ENCODE measurements at places on chromosomes 6 and 20.

GRCh38 chr20:31548820-31549512, 34.7 kb downstream of the HM13 start:
- DNase-seq = no peak

- DNase-seq = no peak
Measured at GRCh38 chr20:23270382-23270911, 80.1 kb upstream of the NXT1 start.

- no peak for DNase-seq
Measured at GRCh38 chr6:43129434-43130194, 41.5 kb upstream of the SRF start.

GRCh38 chr6:119148098-119148824, 69.8 kb upstream of the FAM184A start:
- DNase-seq = no peak

GRCh38 chr6:71392276-71392675, 103.7 kb downstream of the OGFRL1 start:
- DNase-seq = no peak

GRCh38 chr6:155449450-155450239, 6.0 kb downstream of the NOX3 start:
- DNase-seq = no peak

DNA sequence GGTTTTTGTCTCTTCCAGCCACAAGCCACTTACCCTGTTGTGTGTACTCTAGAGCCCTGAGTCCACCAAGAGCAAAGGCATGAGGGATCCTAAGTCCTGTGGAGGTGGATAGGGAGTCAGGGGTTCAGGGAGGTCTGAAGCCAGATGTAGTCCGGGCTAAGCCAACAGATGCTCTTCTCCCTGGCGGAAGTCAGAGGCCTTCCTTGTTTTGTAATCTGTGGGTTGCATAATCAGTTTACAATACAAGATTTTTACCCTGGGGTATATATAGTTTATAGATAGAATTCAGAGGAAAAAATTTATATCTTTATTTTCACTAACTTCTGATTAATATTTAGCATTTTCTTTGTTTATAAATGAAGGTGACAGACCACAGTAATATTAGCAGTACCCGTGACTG, 9.2 kb downstream of the LAMP5 start:
- no peak for DNase-seq

DNA sequence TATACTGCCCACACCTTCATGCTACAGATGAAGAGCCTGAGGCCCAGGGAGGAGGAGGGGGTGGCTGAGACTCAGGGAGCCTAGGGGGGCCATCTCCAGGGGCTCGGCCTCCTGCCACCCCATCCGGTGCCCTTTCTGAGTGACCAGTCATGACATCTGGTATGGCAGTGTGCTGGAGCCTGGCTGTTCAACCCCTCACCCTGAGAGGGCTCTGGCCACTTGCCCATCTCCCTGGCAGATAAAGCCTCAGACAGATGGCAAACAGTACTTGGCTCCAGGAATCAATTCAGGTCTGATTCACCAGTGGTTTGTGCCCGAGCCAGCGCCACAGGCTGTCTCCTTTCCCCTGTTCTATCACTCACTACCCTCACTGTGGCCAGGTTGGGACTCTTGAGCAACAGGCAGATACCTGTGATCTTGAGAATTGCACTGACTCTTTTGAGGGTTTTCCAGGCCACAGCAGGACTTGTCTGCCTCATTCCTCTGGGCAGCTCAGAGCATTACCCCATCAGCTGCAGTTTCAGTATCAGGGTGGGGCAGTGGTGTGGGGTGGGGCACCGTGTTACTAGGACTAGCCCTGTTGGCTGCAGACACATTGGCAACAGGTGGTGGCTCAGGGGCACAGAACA, 22.8 kb downstream of the SRSF3 start:
- no peak for DNase-seq

DNA sequence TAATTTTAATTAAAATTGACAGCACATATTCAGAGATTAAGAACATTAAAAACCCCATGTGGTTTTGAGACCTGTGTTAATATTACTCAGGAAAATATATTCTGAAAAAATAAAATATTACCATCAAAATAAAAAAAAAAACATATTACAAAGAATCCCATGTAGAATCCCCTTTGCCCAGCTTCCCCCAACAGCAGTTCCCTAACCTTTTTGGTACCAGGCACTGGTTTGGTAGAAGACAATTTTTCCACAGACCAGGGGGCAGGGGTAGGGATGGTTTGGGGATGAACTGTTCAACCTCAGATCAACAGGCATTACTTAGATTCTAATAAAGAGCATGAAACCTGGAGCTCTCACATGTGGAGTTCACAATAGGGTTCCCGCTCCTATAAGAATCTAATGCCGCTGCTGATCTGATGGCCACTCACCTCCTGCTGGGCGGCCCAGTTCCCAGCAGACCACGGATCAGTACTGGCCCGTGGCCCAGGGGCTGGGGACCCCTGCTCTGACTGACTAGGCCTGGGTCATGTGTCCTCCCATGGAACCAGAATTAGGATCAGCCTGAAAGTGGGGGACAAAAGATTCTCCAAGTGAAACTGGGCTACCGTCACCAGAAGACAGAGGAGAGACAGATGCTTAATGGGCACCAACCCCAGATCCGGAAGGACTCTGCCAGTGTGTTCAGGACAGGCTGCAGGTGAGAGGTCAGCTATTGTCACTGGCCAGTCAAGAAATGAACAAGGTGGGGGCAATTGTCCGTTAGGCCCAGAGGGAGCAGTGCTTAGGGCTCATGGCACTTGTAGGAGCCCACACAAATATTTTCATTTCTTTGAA, 235.5 kb downstream of the PREX1 start:
- no peak for DNase-seq

GRCh38 chr20:417801-418342, 9.8 kb downstream of the RBCK1 start:
- no peak for DNase-seq

GRCh38 chr6:134875367-134875766, 74.5 kb downstream of the ALDH8A1 start:
- DNase-seq = no peak

- no peak for DNase-seq
Measured at GRCh38 chr6:93219447-93219846, 199.9 kb downstream of the EPHA7 start.

GRCh38 chr20:1876975-1877608, 18.1 kb upstream of the SIRPA start:
- DNase-seq = no peak

- no peak for DNase-seq
Measured at GRCh38 chr6:14000901-14001300, 76.1 kb downstream of the RNF182 start.

GRCh38 chr6:134414793-134415192, 96.9 kb upstream of the SGK1 start:
- no peak for DNase-seq

GRCh38 chr6:16244446-16244845, 6.1 kb downstream of the GMPR start:
- no peak for DNase-seq

DNA sequence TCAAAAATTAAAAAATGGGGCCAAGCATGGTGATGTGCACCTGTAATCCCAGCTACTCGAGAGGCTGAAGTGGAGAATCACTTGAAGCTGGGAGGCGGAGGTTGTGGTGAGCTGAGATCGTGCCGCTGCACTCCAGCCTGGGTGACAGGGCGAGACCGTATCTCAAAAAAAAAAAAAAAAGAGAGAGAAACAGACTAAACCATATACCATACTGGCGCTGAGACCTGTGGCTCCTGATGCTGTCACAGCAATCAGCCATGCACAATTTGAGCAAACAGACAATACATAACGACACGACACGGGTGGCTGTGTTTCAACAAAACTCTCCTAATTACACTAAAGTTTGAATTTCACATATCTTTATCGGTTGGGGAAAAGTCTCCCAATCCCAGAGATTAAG, 14.9 kb upstream of the CBFA2T2 start:
- DNase-seq = no peak

DNA sequence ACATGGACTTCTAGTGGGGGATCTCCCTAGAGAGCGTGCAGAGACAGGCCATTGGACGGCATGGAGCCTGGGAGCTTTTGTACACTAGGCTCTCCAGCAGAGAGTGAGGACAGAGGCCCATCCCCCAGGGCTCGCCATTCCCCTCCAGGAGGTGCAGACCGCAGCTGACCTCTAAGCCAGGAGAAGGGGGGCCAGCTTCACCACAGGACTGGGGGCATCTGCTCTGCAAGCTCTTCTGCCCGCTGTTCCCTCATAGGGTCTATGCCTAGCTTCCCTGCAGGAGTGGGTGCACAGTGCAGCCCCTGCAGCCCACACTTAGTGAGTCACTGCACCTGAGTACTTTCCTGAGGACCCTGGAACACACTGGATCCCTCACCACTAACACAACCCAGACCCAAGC, 94.4 kb downstream of the FHL5 start:
- no peak for DNase-seq

- DNase-seq = no peak
Measured at GRCh38 chr20:1265226-1265915, 723 bp upstream of the SNPH start.

DNA sequence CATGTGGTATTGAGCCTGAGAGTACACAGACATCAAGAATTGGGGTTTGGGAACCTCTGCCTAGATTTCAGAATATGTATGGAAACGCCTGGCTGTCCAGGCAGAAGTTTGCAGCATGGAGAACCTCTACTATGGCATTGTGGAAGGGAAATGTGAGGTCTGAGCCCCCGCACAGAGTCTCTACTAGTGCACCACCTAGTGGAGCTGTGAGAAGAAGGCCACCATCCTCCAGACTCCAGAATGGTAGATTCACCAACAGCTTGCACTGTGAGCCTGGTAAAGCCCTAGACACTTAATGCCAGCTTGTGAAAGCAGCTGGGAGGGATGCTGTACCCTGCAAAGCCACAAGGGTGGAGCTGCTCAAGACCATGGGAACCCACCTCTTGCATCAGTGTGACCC, 658.2 kb downstream of the HACE1 start:
- no peak for DNase-seq

GRCh38 chr6:107712237-107712664, 111.9 kb downstream of the SCML4 start:
- no peak for DNase-seq

DNA sequence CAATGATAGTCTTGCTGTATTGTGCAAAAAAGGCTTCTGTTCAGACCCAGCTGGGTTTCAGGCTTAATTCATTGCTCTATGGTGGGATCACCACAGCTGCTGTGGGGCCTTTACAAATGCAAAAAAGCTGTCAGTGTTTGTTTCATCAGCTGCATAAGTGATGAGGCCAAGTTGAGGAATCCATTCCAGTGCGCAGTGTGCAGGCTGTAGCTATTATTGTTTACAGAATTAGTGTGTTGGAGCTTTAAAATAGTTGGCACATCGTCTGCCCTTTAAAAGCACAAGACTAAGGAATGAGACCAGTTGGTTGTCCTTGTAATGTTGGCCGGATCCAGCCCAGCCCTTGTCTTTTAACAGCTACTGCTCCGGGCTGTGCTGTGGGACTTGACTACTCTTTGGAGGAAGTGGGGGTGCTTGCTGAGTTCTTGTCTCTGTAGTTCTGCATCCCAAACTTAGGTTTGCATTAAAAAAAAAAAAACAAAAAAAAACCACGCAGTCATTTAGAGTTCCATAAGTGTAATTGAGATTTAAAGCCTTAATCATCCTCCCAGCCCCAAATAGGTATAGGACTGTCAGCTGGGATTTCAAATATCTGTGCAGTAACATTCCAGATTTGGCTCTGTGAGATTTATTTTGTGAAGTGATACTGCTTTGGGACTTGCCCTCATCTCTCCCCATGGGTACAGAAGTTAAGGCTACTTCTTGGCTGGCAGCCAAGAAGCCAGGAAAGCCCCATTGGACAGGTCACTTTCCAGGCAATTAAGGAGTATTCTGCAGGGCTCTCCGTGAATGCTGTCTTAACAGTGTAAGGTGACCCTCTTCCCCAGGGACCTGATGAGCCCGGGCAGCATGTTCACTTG, 19.3 kb downstream of the JARID2 start:
- no peak for DNase-seq

- DNase-seq = no peak
Measured at GRCh38 chr20:10487142-10488136, 52.3 kb downstream of the SLX4IP start.

GRCh38 chr6:3140201-3140600, 17.1 kb downstream of the TUBB2A start:
- no peak for DNase-seq

DNA sequence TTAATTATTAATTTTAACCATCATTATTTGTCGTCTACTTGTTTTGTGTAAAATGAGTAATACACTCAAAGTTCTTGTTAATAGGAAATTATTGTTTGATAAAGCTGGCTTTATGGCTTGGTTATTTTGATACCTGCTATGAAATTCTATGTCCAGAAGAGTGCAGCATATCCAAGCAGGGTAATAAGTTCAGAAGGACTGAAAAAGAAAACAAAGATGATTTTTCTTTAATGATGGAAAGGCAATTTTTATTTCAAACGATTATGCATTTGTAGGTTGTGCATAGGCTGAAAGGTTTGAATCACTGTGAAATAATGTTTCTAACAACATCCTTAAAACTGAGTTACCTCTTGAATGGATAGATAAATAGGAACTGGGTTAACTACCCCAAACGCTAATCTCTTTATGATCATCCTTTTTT, 1.4 kb upstream of the MAN1A1 start:
- DNase-seq = no peak

DNA sequence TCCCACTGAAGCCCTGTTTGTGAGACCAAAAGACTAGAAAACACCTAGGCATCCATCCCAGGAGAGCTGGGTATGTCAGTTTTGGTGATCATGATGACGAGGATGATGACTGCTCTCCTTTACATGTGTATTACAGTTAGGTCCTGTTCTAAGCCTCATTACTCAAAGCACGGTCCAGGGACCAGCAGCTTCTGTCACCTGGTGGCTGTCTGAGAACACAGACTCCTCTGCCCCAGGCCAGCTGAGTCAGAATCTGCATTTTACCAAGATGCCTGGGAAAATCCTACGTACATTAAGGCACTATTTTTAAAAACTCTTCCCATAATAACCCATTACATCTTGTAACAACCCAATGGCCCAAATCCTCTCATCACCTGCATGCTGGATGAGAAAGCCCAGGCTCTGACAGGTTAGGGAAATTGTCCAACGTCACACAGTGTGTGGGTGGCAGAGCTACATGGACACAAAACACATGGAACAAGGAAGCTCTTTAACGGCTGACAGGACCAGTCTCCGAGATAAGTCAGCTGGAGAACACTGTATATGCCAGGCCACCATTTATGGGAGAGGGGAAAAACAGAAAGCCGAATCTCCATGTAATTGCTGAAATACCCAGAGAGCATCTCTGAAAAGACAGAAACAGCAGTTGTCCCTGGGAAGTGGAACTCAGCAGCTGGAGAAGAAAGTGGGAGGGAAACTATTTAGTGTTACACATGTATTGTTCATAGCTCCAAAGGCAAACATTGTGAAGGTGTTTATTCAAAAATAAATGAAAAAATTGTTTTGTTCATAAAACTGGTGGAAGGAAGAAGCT, 65.4 kb downstream of the BMP7 start:
- no peak for DNase-seq

GRCh38 chr6:26388014-26388413, 5.1 kb downstream of the BTN2A2 start:
- DNase-seq = no peak

DNA sequence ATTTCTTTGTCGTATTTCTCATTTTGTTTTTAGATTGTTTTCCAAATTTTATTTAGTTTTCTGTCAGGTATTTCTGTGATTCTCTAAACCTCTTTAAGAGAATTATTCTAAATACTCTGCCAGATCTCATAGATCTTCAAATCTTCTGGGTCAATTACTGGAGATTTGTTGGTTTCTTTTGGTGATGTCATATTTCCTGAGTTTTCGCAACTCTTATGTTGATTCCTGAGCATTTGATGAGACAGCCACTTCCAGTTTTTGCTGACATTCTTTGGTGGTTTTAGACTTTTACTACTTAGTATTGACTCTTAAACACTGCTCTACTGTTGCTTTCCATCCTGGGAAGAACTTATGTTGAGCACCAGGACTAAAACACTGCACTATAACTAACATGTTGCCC, 21.9 kb downstream of the ADGB start:
- no peak for DNase-seq

All from effector memory CD8-positive, alpha-beta T cell (primary cell).